ENCODE measurements at places on chromosomes 1 and 21.

DNA sequence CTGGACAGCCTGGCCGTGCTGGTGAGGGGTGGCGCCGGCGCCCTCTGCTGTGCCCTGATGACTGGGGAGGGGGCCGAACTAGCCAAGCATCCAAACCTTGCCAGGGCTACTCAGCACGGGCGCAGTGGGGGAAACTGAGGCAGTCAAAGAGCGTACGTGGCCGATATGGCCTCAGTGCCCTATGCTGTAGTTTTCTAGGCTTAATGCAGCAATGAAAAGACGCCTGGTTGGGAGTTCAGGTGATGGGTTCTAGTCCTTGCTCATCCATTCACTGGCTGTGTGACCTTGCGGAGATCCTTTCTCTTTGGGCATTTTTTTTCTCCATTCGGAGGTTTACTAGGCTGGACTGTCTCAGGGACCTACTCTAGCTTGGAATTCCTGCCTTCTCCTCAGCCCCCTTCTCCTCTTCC is 822 bp downstream of the MTX1 start:
- DNase-seq, result no peak

DNA sequence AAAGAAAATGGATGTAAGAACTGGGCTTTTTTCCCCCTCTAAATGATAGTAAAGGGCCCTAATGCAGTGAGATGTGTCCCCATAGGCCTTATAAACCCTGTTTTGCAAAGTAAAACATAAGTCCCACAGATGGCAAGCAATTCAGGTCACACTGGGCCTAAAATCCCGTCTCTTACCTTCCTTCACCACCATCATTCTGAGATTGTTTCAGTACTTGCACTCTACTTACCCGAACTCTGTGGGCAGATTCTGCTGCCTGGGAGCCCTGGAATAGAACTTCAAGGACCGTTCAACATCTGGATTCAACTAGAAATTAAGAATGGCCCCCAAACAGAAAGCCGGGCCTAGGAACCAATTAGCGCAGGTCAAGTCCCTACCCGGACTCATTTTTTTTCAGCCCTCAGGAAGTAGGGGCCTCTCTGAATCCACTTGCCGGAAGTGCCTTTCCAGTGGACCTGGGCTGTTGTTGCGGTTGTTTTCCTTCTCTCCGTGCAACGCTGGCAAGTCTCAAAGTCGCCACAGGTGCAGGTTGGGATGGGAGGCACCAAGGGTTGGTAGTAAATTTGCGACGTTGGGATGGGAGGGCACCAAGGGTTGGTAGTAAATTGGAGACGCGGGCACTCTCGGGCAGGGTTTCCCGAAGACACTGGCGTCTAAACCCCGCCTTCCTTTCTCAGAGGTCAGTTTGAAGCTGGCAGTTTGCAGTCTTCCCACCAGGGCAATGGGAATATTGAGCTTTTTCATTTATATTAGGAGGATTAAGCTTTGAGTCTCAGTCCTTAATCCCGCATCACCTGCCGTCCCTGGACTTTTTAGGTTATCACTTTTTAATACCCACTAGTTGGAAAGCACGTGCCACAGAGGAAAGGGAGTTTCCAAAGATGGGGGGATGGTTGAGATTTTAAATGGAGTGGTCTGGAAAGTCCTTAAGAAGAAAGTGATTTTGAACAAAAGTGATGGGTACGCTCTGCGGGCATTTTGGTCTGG is at the start of gene TMEM69:
TSS of gene TMEM69 (plus strand) at position 428 of the 987 bp plus-strand sequence. CDS start 2,888 bp downstream, outside the sequence.
- DNase-seq, result peak; percentile 65

DNA sequence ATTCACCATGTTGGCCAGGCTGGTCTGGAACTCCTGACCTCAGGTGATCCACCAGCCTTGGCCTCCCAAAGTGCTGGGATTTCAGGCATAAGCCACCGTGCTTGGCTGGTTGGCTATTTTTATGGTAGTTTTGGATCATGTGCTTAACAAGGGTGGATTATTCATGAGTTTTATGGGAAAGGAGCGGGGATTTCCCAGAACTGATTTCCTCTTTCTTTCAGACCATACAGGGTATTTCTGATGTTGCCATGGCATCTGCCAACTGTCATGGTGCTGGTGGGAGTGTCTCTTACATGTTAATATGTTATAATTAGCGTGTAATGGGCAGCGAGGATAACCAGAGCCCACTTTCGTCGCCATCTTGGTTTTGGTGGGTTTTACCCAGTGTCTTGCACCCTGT is 3.2 kb downstream of the TRPM2 start:
- DNase-seq, result no peak

- DNase-seq, result no peak
Measured at GRCh38 chr1:24058671-24059455, 53.1 kb downstream of the MYOM3 start.

- no peak for DNase-seq
Measured at GRCh38 chr1:160400223-160400645, at the start of gene VANGL2. TSS of gene VANGL2 (plus strand) at chr1:160400564. CDS start at chr1:160415838, 15,274 bp downstream.

DNA sequence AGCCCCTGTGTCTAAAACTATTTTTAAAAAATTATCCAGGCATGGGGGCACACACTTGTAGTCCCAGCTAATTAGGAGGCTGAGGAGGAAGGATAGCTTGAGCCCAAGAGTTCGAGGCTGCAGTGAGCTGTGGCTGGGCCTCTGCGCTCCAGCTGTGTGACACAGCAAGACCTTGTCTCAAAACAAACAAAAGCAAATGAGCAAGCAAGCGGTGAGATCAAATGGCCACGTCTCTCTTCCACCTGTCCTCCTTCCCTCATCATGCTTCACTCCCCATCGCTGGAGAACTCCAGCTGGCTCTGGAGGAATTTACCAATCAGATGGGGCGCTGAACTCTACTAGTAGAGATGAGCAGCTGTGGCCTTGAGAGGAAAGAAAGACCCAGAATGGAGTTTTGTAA is 14.0 kb upstream of the REN start:
- no peak for DNase-seq

GRCh38 chr1:180352588-180352987 is 122.5 kb downstream of the LHX4 start:
- no peak for DNase-seq

DNA sequence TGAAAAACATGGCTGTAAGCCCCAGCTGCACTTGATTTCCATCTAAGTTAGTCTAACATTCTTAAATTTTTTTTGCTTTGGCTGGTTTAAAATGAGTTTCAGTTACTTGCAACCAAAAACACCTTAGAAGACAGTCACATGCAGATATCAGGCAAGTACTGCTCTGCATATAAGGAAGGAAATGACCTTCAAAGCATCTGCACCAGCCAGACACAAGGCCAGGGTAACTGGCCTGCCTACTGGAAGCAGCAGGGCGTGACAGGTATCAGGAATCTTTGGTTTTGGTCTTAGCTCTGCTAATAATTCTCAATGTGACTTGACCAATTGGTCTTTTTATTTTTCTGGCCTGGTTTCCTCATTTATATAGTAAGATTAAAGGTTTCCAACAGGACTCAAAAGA is 33.5 kb downstream of the SCYL3 start:
- no peak for DNase-seq

- no peak for DNase-seq
Measured at GRCh38 chr1:78070758-78071157, 25.0 kb downstream of the GIPC2 start.

GRCh38 chr1:194055536-194055935 is 869.1 kb upstream of the B3GALT2 start:
- DNase-seq, result no peak

GRCh38 chr1:8540261-8540941 is 222.5 kb downstream of the SLC45A1 start:
- no peak for DNase-seq

DNA sequence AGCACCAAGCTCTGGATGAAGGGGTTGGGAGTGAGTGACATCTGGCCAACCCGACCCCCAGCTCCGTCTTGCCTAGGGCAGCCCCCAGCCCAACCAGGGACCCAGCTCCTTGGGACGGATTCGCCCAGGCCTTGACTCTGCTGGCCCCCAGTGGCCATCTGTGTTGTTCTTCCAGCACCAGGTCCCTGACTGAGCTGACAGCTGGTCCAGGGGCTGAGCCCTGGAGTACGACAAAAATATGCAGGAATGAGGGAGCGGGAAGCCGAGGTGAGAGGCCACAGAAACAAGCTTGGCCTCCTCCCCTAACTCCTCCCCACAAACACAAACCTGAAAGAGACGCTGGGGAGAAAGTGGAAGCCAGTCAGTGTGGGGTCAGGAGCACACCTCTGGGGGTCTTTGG is 55.0 kb upstream of the PAX7 start:
- DNase-seq, result peak; percentile 12

- DNase-seq, result no peak
Measured at GRCh38 chr1:219130366-219130935, 43.2 kb upstream of the LYPLAL1 start.

GRCh38 chr1:151406176-151406575 is 6.8 kb downstream of the PSMB4 start:
- DNase-seq, result no peak

- no peak for DNase-seq
Measured at GRCh38 chr1:172970186-172970585, 80.6 kb downstream of the TNFSF18 start.

- peak; percentile 46 for DNase-seq
Measured at GRCh38 chr1:172089768-172090510, 248.6 kb downstream of the DNM3 start.

GRCh38 chr1:201281573-201281972 is 1.7 kb upstream of the PKP1 start:
- no peak for DNase-seq

DNA sequence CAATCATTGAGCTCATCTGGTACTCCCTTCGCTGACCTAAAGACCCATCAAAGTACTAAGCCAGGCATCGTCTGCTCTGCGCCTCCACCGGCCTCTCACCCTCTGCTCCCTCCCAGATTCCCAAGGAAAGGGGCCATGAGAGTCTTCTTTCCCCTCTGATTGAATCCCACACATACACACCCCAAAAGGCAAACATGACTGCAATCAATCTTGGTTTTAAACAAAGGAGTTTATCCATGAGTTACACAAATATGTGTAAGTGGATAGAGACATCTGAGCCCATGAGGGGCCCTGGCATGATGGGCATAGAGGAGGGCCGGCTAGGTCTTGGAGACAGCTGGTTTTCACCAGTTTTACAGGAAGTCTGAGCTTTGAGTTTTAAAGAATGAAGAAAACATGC is 50.9 kb downstream of the CAPN2 start:
- no peak for DNase-seq

DNA sequence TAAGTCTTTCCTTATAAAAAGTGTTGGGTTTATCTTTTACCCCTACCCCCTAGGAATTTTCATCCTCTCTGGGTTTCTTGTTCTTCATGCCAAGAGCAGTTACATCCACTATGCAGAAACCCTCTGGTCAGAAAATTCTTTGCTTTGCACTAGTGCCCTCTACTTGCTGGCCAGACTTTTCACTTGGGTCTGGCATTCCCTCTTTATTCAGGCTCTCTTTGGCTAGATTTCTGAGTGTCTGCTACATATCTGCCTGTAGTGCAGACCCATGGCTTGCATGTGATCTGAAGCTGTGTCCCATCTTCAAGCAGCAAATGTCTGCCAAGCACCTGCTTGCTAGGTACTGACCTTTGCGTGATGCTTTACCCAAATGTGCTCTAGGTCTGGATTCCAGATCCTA is 237.0 kb downstream of the GPATCH2 start:
- DNase-seq, result no peak

GRCh38 chr1:210358626-210359025 is 29.9 kb downstream of the HHAT start:
- DNase-seq, result no peak

- DNase-seq, result no peak
Measured at GRCh38 chr1:204335085-204335484, 24.6 kb downstream of the PLEKHA6 start.

GRCh38 chr1:55716610-55717009 is 501.4 kb upstream of the USP24 start:
- DNase-seq, result no peak

GRCh38 chr21:23853796-23854379 is 1753.4 kb downstream of the MRPL39 start:
- DNase-seq, result no peak

DNA sequence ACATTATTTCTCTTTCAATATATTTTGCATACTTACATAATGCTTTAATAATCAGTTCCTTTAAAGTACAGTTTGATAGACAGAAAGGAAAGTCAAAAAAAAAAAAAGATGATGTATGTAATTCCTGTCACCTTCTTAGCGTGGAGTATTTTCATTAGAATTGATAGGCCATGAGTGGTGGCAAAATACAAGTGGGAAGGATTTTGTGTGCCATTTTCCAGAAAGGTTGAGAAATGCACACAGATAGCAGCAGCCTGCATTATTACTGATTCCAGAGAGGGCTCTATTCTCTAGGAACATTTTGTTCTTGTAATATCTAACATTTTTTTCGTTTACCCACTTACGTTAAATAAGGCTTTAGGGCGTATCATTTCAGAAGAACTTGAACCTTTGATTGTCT is 475.6 kb downstream of the DSCAM start:
- DNase-seq, result no peak

DNA sequence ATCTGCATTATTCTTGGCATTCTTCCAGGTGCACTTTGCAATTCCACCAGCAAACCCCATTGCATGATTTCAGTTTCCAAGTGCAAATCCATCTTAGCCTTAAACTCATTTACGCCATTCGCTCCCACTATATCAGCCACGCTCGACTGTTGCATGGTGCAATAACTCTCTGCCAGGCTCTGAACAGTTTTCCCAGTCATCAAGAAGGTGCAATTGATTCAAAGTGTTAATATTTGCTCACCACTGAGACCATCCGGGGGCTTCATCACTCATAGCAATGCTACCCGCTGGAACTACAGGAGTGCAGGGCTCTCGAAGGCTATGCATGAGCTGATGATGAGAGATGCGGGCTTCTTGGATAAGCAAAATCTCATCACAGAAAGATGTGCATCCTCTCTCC is 488.2 kb downstream of the OMA1 start:
- no peak for DNase-seq

- DNase-seq, result no peak
Measured at GRCh38 chr1:21331752-21332478, 41.7 kb upstream of the ECE1 start.

DNA sequence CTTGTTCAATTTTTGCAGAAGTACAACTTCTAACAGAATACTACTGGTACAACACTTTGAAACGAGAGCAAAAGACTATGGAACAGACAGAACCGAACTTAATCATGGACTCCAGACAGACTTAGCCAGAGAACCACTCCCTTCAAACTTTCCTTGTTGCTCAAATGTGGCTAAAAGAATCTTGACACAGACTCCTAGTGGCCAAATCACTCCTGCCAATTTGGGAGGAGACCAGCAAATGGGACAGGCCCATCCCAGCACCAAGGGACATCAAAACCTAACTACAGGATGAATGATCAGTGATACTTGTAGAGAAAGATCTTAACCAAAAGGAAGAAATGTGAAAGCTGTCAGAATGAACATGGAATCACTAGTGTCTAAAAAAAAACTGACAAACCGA is 154.0 kb downstream of the MATN1 start:
- no peak for DNase-seq

GRCh38 chr1:205940710-205941109 is 2.5 kb downstream of the SLC26A9 start:
- DNase-seq, result no peak

DNA sequence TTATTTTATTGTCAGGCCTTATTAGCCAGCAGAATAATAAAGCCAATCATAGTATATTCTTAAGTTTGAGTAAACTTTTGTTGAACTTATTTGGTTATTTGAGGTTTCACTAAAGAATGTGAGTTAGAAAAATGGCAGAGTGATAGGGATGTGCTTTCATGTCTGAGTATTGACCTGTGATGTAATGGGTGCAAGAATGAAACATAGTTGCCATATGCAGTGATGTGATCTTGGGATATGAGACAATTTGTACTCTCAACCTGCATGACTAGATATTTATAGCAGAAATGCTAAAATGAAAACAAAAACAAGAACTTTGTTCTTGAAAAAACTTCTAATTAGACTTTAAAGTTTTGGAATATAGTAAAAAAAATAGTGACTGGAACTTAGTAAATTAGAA is 97.9 kb downstream of the DISP1 start:
- no peak for DNase-seq

GRCh38 chr1:24472527-24473251 is 29.9 kb upstream of the RCAN3 start:
- no peak for DNase-seq

GRCh38 chr1:98075626-98076025 is 154.8 kb upstream of the DPYD start:
- DNase-seq, result no peak
